H1 (cell line): ENCODE measurements at places on chromosomes 3 and 15.

DNA sequence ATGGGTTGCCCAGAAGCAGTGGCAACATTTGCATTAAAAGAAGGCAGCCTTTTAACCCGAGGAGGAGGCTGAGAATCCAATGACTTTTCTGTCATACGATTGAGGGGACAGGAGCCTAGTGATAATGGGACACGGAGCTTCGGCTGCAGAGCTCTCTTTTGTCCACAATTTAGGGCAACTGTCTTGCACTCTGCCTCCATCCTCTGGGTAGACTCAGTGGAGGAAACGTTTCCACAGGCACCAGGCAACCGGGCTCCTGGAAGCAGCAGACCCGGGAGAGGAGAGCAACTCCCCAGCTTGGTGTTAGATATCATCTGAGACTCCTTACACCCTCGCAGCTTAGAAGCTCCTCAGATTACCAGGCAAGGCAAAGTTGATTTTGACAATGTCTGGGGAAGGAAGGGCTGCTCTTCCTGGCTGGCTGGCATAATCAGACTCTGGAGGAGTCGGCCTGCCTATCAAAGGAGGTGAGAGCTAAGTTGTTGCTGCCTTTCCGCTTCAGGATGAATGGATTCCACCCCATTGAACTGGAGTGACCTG, 43.5 kb upstream of the RNU6-1 start:
- DNase-seq = no peak

- DNase-seq = no peak
Measured at GRCh38 chr3:106247902-106248684, 379.3 kb upstream of the CBLB start.

GRCh38 chr15:42507514-42507913, 12.1 kb downstream of the SNAP23 start:
- DNase-seq = no peak

GRCh38 chr3:66615643-66616301, 115.0 kb upstream of the LRIG1 start:
- DNase-seq = no peak

DNA sequence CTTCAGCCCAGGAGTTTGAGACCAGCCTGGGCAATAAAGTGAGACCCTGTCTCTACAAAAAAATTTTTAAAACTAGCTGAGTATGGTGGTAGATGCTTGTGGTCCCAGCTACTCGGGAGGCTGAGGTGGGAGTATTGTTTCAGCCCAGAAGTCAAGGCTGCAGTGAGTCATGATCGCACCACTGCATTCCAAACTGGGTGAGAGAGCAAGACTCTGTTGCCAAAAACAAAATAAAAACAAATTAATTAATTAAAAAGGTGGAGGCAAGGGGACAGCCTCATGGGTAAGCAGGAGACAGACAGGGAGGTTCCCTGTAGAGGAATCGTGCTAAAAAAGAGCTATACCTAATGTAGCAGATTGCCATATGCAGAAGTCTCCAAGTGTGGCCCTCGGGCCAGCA, 12.6 kb downstream of the HAPLN3 start:
- DNase-seq = no peak

DNA sequence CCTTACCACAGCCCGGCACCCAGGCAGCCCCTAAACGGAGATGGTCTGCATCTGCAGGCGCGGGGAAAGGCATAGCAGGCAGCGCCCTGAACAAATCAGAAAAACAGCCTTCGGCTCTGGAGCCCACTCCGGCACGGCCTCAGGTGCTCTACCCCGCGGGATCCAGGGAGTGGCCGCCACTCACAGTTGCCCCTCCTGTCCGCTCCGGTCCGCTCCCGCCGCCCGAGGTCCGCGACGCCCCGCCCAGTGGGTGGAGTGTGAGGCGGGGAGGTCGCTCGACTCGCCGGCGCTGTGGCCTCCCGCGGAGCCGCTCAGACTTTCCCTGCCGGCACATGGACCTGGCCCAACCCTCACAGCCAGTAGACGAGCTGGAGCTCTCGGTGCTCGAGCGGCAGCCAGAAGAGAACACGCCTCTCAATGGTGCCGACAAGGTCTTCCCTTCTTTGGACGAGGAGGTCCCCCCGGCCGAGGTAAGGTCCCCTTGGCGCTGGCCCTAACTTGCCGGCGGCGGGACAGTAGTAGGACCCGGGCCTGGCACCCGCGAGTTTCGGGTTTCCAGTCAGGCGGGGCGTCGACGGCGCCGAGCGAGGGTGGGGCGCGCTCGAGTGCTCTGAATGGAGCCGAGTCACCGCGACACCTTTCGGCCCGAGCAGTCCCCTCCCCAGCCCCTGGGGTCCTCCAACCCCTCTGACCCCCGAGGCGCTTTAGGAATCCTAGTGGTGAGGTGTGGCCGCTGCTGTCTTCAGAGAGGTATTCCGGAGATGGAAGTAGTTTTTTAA, at the start of gene C3orf52:
C3orf52 (plus strand) TSS at position 314 of the 779 bp plus-strand sequence; CDS start at position 333, 19 bp downstream.
- DNase-seq = peak; percentile 61

- DNase-seq = no peak
Measured at GRCh38 chr3:155744010-155744625, 753 bp downstream of the PLCH1 start.

DNA sequence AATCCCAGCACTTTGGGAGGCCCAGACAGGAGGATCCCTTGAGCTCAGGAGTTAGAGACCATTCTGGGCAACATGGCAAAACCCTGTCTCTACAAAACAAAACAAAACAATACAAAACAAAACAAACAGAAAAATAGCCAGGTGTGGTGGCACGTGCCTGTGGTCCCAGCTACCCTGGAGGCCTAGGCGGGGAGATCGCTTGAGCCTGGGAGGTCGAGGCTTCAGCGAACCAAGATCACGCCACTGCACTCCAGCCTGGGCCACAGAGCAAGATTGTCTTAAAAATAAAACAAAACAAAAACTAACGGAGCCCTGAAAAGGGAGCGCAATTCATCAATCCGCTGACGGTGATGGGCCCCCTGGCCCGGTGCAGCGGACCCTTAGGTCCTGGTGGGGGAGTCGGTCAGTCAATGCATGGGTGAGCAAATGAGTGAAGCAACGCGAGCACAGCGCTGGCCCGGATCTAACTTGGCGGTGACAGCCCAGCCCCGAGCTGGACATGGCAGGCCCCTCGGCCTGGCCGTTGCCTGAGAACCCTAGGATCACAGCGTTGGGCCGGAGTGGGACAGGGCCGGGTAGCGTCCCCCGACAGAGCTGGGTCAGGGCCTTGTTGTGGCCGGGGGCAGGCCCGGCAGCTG, 52.4 kb upstream of the BLM start:
- DNase-seq = no peak

DNA sequence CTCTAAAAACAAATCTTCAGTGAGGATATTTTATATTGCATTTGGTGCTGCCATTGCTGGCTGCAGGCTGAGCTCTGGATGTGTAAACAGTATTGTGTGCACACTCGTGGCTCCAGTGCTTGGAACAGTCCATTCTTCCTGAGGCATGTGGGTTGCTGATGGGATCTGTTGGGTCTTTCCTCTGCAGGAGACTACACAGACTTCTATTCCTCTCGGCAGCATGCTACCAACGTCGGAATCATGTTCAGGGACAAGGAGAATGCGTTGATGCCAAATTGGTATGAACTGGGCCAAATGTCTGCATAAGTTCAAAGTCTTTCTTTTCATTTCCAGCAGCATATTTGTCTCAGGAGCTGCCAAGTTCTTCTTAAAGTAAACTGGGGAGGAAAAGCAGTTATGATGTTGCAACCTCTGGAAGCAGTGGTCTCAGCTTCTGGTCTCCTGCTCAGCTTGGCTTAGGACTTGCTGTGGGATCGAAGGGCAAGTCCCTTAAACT, 9.3 kb downstream of the FAH start:
- DNase-seq = no peak

DNA sequence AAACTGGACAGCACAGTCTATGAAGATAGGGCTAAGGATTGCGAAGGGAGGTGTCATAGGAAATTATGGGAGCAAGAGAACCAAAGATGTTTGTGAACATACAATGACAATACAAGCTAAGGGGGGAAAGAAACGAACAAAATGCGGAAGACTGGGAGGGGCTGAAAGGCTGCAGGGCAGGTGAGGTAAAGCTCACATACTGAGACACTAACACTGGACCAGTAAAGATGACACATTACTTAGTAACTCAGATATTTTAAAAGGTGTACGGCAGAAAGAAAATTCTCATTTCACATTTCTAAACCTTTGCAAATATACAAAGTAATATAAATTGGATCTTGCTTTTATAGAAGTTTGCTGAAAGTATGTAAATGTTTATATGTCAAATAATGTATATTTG, 10.1 kb downstream of the CLDND1 start:
- no peak for DNase-seq

DNA sequence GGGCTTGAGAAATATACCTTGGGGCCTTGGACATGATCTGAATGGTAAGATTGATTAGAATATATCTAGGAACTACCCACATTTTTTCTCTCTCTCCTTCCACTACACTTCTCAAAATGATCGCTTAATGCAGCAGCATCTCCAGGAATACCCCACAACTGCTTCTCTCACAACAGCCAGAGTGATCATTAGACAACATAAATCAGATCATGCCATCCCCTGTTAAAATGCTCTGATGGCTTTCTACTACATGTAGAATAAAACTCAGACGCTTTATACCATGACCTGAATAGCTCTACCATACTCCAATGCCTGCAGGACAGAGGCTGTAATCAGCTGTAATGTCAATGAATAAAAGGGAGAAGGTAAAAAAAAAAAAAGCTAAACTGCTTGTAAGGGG, 451.4 kb downstream of the MECOM start:
- no peak for DNase-seq

DNA sequence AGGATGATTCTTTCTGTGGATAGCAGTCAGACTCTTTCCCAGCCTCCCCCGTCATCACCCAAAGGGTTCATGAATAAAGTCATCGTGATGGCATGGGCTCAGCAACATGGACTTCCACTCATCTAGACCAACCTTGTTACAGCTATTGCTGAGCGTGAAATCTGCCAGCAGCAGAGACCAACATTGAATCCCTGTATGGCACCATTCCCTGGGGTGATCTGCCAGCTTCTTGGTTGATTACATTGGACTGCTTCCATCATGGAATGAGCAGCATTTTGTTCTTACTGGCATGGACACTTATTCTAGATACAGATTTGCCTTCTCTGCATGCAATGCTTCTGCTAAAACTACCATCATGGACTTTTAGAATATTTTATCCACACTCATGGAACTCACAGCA, 195.6 kb upstream of the AZI2 start:
- DNase-seq = no peak

- DNase-seq = no peak
Measured at GRCh38 chr15:59691194-59691805, 2.2 kb upstream of the BNIP2 start.

DNA sequence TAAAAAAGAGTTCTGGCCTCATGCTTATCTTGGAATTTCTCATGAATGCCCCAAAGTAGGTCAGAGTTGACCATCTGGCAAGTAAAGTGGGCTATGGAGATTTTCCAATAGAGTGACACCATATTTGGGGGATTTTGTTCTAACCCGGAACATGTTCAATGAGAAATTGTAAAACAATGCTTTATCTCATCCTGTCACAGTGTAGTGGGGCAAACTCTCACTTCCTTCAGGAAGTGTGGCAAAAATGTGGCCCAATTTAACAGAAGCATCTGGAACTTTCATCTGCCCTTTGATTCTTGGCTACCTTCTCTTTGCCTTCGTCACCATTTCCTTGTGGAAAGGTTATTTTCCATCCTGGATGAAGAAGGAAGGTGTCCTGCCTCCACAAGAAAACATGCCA, 70.8 kb downstream of the ADAMTS9 start:
- DNase-seq = no peak

DNA sequence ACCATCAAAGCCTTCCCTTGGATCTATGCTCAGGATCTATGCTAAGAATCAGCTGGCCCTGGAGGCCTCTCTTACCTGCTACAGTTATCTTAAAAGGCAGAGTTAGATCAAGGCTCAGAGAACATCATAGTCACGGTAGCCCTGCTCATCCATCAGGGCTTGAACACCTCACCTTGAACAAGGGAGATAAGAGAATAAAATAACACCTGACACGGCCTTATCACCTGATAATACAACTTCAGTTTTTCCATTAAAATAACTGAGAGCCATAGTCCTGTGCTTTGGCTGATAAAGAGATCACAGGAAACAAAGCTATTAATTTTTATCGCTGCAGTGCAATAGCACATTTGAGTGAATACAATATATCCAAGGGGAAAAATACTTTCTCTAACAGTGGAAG, 85.6 kb upstream of the LPP start:
- no peak for DNase-seq

- DNase-seq = no peak
Measured at GRCh38 chr3:195180490-195181112, 90.4 kb downstream of the XXYLT1 start.

- DNase-seq = no peak
Measured at GRCh38 chr3:32577581-32578556, 7.2 kb upstream of the DYNC1LI1 start.

- DNase-seq = peak; percentile 52
Measured at GRCh38 chr3:118501152-118501551, 533.5 kb downstream of the IGSF11 start.
